Activated CD4-positive, alpha-beta T cell treated with anti-CD3 and anti-CD28 coated beads, Interleukin-2, amount 10 ng/mL, durations not matched to agents 24 days and 14 days (primary cell): ENCODE measurements at places on chromosomes 1 and 21.
A peak's percentile ranks its signal among the peaks of the same experiment; 100 is the strongest.

- no peak for DNase-seq
Measured at GRCh38 chr1:63674238-63674864, 81.1 kb downstream of the PGM1 start.

DNA sequence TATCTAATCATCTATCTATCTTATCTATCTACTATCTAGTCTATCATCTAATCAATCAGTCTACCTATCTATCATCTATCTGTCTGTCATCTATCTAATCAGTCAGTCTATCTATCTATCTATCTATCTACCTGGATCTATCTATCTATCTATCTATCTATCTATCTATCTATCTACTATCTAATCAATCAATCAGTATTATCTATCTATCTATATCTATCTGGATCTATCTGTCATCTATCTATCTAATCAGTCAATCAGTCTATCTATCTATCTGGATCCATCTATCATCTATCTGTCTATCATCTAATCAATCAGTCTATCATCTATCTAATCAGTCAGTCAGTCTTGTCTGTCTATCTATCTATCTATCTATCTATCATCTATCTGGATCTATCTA, 26.9 kb upstream of the C1orf174 start:
- DNase-seq = no peak

- DNase-seq = no peak
Measured at GRCh38 chr1:245019910-245020486, 134.8 kb upstream of the KIF26B start.

GRCh38 chr1:36326499-36326898, 3.1 kb upstream of the EVA1B start:
- no peak for DNase-seq

DNA sequence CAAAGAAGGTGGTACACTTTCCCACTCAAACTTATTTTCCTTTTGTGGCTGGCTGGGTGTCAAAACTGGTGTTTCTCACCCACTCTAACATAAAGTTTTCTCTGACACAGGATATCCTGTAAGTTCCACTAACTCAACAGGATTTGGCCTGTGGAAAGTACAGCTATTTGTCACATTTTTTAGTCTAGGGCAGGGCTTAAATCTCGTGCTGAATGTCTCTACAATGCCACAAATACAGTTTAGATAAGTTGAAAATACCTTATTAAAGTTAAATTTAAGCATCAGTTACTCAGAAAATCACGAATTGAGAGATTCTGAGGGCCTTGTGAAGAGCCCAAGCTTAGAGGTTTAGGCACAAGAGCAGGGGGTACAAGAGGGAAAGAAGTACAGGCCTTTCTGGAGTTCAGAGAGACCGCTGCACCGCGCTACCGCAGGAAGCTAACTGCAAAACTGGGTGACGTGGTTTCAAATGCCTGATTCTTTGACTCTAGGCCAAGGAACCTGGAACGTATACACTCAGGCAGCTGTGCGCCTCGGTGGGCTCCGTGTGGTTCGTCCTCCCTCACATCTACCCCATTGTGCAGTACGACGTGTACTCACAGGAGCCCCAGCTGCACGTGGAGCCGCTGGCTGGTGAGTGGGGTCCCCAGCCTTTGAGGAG, 23.4 kb upstream of the PWP2 start:
- DNase-seq = peak; percentile 90

DNA sequence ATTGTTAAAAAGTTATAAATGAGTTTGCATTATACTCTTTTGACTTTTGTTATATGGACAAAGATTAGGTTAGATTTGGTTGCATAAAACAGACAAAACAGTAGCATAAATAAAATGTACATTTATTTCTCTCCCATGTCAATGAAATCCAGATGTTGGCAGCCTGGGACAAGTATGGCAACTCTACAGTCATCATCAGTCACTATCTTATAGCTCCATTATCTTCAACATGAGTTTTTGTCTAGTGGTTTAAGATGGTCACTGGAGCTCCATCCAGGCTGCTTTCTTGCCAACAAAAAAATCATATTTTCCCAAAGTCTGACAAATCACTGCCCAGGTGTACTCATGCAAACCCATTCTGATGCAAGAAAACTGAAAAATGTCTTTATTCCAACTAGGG, 83.8 kb downstream of the CD58 start:
- no peak for DNase-seq

GRCh38 chr1:185957441-185958363, 223.5 kb downstream of the HMCN1 start:
- DNase-seq = no peak

DNA sequence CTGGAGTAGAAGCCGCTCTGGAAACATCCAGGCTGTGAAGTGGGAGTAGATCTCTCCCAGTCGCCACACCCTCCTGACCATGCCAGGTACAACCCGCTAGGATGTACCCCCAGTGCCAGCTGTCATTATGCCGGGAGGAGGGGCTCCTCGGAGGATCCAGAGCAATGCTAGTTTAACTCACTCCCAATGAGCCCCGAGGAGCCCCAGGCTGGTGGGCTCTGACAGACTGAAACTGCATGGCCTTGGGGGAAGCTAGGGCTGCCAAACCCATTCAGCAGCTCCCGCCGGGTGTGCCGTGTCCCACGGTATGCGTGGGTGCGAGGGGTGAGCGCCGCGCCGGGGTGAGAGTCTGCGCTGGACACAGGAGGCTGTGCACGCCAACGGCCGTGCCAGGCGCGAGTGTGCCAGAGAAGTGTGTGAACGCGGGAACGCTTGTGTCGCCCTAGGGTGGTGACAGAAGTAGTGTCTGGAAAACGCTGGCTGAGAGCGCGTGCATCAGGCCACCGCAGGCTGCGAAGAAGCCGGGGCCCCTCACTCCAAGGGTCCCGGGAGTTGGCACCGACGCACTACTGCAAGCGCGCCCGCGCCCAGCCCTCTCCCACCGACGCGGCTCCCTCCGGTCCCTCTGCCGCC, 177.1 kb upstream of the EDN2 start:
- DNase-seq = peak; percentile 76

- DNase-seq = no peak
Measured at GRCh38 chr1:244674446-244674845, 21.5 kb downstream of the DESI2 start.

DNA sequence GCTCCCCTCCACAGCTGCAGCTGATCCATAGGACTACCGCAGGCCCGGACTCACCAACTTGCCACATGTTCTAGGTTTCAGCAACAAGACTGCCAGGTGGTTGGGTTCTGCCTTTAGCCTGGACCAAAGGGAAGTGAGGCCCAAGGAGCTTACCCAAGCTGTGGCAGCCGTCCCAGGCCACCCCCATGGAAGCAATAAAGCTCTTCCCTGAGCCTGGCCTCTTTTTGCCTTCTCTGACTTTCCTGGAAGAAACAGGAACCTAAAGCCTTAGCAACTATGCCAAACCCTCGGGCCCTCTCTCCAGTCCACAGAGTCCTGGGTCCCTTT, 2.7 kb upstream of the ARTN start:
- DNase-seq = no peak

DNA sequence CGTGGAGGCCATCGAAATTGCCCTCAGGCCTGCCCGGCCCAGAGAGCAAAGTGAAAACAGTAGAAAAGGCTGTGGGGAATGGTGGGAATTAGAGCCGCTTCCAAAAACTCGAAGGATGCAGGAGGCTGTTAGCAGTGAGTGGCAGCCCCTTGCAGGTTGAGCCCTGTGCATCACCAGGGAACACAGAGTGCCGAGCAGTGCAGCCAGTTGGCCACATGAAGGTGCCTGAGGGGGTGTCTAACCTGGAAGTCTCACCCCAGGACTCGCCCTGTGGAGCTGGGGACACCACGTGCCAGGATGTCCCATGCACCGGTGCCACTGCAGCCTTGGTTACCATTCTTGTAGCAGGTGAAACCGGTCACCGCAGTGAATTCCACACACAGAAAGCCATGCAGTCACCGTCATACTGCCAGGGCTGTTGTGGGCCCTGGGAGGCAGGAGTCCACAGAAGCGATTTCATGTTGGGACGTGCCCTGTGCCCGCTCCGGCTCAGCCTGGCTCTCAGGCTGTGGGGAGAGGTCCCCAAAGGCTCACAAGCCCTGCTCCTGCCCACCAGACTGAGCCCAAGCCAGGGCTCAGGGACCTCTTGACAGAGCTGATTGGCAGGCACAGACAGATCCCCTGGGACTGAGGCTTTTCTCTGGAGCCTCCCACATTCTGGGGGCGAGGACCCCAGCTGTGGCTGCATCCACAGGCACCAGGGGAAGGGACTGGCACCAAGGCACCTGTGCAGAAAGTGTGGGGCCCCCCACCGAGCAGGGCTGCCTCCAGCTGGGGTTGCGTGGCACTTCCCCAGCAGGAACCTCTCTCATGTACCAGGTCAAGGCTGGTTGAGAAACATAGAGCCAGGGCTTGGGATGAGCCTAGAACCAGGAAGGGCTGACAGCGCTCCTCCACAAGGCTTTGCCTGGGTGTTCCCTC, 16.7 kb upstream of the ACTRT2 start:
- no peak for DNase-seq

DNA sequence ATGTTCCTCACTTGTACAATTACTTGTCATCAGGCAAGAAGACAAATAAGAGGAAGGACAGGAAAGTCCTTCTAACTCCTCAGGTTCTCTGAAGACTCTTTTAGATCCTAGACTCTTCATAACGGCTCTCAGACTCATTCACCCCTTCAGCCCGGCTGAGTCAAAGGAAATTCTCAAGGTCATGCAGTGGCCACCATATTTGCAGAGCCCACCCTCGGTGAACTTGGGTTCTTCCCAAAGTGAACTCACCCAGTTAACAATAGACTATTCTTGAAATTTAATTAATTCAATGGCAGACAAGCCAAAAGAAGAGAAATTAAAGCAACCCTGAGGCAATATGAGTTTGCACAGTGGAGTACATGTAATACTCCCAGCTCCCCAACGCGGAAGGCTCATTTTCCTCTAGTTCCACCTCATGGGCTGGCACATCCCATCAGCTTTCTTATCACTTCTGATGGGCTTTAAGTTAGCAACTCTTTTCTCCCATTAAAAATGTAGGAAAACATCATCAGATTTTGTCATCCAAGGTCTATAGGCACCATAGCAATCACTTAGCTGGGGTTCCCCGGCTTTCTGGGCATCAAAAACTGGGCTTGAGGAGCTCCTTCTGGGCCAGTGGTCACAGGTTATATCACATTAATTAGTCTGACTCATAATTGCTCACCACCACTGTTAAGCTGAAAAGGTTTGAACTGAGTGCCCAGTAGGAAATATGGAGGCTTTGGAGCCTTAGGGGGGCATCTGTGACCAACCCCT, 27.8 kb upstream of the TIAM1 start:
- no peak for DNase-seq

DNA sequence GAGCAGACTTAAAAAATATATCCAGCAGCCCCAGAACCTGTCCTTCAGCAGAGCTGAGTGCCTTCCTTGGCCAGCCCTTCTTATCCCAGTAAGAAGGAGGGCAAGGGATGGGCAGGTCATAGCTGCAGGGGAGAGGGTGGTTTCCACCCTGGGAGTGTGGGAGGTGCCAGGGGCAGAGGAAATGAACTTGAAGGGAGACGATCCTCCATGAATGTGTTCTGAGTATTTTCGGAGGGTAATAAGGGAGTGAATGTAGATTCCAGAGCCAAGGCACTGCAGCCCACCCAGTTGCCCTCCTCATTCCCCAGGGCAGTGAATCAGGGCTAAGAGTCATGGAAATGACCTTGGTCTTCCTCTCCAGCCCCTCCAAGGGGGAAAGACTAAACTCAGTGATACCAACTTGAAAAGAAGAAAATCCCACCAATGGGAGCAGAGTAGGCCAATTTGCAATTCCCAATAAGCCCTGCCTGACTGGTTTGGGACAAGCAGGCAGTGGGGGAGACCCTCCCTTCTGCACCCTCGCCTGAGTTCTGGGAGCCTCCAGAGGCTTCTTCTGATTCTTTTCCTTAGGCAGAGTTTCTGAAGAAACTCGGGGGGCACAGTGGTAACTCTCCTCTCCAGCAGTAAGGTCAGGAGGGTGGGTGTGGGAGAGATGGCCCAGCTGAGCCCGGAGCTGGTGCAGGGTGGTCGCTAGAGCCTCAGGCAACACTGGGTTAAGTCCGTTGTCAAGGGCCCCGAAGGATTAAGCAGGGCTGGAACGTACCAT, 4.2 kb downstream of the MYOG start:
- no peak for DNase-seq

- no peak for DNase-seq
Measured at GRCh38 chr1:100847361-100848082, 47.1 kb downstream of the EXTL2 start.

DNA sequence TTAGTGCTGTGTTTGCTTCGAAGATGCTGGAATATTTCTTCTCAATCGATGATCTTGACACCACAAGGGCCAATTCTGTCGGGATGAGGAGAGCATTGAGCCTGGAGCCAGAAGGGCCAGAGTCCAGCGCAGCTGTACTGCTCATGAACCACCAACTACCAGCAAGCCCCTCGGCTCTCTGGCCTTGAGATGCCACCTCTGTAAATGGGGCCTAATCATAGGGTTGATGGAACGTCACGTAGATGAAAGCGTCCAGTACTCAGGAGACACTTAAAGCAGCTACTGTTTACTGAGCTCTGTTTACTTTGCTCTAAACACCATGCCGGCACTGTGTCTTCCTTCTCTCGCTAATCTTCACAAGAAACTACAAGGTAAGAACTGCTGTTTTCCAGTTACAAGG, 26.3 kb downstream of the CCDC185 start:
- DNase-seq = no peak

- DNase-seq = no peak
Measured at GRCh38 chr1:14852291-14852690, 253.8 kb downstream of the KAZN start.

DNA sequence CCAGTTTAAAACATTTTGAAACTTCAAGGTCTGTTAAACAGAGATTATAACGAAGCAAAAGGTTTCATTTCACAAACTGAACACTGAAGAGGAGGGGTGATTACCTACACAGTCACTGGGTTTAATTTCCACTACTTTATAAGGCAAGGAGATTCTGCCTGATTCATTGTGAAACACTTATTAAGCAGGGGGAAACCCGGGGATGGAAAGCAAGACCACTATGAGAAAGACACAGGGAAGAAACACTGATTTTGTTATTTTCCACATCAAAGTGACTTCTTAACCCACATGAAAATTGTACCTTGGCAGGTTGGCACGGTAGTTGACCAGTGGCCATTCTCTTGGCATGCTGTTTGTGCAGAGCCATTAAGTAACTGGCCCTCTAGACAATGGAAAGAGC, 8.1 kb upstream of the F5 start:
- peak; percentile 58 for DNase-seq

DNA sequence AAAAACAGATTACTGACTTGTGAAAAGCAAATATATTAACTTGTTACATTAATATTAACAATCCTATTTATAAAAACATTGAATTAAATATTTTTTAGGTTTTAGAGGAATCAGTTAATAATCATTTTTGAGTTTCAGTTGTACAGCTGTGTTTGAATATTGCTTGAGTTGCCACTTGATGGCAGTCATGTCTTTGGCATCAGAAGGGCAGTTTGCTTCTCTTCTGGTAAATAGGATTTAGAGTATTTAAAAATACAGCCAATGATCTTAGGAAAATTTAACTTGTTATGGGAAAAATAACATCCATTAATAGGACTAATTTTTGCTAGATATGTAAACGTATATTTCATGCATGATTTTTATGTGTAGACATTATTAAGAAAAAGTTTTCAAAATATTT, 234.1 kb downstream of the NCAM2 start:
- DNase-seq = no peak

GRCh38 chr1:18939398-18940302, 16.8 kb downstream of the IFFO2 start:
- DNase-seq = no peak

- DNase-seq = no peak
Measured at GRCh38 chr1:172882791-172883386, 167.9 kb downstream of the TNFSF18 start.

GRCh38 chr1:53069663-53070327, 7.8 kb downstream of the PODN start:
- no peak for DNase-seq
